ENCODE measurements at places on chromosomes 3 and 15.
A peak's percentile ranks its signal among the peaks of the same experiment; 100 is the strongest.

GRCh38 chr3:20225769-20226168, 39.8 kb upstream of the SGO1 start:
- peak; percentile 27 for DNase-seq

- no peak for DNase-seq
These were observed 12.0 kb upstream of the GNB4 start for GRCh38 chr3:179463319-179463718.

GRCh38 chr3:114057011-114057347, 442 bp downstream of the QTRT2 start:
- DNase-seq = no peak

DNA sequence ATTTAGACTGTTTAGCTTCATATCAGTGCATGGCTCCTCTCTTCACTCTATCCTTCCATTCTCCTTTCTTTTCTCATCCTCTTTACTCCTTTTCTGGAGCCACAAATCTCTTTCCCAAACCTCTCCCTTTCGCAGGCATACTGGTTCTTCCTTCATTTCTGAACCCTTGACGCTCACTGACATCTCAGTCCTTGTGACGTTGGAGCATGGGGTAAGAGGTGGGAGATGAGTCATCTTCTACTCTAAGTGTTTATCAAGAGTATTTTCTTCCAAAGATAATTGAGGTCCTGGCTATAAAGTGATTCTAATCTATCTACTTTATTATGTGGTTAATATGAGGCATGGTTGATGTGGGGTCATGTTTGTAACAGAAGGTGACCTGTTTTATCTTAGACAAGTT, 414.2 kb downstream of the AGBL1 start:
- no peak for DNase-seq

- DNase-seq = no peak
These were observed 81.1 kb downstream of the BTD start for GRCh38 chr3:15682561-15683185.

- peak; percentile 73 for DNase-seq
These were observed 89.0 kb downstream of the CHSY1 start for GRCh38 chr15:101162701-101163483.

DNA sequence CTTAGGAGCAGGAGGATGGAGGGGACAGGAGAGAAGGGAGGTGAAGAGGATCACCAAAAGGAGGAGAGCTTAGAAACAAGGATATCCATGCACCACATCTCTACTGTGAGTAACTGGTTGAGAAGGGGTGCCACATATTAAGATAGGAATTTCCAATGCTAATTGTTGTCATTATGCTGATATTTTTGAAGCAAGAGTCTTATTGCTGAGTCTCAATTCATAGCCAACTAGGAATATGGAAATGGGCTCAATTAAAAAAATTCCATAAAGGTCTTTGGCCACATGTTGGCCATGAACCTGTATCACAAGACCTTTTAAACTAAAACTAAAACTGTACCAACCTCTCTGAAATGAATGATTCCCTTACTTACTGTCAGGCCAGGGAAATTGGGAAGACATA, 642.6 kb downstream of the MAGI1 start:
- DNase-seq = no peak

- DNase-seq = no peak
These were observed 15.4 kb downstream of the SLC22A14 start for GRCh38 chr3:38297537-38297936.

DNA sequence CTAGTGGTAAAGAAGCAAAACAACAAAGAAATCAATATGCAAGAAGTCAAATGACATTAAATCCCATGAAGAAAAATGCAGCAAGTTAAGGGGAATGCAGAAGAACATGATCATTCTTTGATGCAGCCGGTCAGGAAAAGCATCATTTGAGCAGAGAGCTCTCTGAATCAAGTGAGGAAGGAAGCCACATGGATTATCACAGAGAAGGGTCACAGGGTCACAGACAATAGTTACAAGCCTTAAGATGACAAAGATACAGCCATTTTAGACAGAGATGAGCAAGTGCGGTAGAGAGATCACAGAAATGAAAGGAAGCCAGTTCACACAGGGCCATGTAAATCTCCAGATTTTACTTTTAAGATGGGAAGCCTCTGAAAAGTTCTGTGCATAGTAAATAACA, 43.9 kb downstream of the UBE3A start:
- no peak for DNase-seq

GRCh38 chr15:78347586-78348543, 7.7 kb downstream of the CRABP1 start:
- DNase-seq = no peak

DNA sequence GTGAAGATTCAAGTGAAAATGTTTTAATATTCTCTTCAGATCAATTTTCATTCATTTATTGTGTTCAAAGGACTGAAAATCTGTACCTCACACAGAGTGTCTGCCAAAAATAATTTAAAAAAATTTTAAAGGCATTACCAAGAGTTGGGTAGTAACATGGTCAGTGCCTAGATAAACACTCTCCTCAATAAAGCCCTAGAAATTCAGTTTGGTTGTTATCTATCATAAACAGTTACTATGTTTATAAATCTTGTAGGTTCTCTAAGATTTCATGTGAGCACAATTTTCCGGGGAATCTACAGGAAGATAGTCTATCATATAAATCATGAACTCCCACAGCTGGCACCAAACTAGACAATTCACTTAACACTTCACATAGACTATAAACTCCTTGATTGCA, 128.6 kb downstream of the GSK3B start:
- no peak for DNase-seq

GRCh38 chr3:41715376-41715775, 246.5 kb downstream of the ULK4 start:
- no peak for DNase-seq

- no peak for DNase-seq
These were observed 35.2 kb upstream of the CTDSPL start for GRCh38 chr3:37826502-37826901.

DNA sequence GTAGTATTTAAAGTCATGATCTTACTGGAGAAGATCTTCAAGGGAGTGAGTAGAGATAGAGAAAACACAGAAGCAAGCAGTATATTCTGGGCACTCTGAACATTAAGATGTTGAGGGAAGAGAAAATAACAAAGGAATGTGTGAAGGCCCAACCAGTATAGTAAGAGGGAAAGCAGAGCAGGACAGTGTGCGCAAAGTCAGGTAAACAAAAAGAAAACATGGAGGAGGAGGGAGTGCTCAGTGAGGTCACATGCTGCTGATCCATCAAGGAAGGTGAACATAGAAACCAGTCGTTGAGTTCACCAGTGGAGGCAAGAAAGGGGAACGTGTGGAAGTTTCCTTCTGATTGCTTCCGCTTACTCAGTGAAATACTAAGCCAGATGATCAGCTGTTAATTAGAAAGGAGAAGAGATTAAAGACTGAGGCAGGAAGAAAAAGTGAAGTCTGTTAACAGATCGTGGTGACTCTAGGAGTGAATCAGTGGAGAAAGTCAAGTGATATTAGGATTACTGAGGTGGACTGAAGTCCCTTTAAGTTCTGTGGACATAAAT, 47.2 kb downstream of the OPA1 start:
- no peak for DNase-seq

- DNase-seq = peak; percentile 66
These were observed 1.7 kb upstream of the HES1 start for GRCh38 chr3:194134231-194134756.

GRCh38 chr15:68481321-68481720, 49.4 kb upstream of the ITGA11 start:
- no peak for DNase-seq

DNA sequence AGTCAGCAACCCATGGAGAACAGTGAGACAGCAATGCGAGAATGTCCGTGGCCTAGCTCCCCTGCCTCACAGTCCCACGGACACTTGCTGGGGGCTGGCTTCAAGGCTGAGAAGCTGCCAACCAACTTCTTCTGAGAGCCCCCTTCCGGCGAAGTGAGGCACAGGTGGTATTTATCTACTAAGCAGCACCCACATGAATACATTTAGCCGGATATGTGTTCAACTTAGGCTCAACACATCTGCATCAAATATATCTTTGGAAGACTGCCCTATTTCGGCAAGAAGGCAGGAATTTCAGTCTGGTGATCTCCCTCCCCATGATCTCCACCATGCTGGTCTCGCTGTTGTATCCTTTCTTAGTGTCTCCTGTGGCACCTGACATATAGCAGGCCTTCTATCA, 340.9 kb upstream of the NR2E3 start:
- DNase-seq = no peak

DNA sequence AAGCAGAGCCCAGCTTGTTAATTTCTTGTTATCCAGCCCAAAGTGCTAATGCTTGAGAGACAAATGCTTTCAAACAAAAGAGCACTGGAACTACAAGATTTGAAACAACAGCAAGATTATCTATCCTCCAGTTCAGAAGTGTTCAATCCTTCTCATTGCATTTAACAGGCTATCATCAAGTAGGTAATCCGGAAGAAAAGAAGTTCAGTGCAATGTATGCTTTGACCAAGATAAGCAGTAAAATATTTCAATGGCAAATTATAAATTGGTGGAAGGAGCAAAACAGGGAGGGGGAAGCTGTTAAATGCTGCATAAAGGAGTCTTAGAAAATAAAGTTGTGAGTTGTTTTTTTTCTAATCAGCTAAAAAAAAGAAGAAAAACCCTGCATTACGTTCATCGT, 8.8 kb downstream of the LRIG1 start:
- DNase-seq = no peak

- no peak for DNase-seq
These were observed 93.8 kb upstream of the KBTBD8 start for GRCh38 chr3:66904336-66904735.

GRCh38 chr15:49212897-49213296, 42.9 kb downstream of the GALK2 start:
- no peak for DNase-seq

DNA sequence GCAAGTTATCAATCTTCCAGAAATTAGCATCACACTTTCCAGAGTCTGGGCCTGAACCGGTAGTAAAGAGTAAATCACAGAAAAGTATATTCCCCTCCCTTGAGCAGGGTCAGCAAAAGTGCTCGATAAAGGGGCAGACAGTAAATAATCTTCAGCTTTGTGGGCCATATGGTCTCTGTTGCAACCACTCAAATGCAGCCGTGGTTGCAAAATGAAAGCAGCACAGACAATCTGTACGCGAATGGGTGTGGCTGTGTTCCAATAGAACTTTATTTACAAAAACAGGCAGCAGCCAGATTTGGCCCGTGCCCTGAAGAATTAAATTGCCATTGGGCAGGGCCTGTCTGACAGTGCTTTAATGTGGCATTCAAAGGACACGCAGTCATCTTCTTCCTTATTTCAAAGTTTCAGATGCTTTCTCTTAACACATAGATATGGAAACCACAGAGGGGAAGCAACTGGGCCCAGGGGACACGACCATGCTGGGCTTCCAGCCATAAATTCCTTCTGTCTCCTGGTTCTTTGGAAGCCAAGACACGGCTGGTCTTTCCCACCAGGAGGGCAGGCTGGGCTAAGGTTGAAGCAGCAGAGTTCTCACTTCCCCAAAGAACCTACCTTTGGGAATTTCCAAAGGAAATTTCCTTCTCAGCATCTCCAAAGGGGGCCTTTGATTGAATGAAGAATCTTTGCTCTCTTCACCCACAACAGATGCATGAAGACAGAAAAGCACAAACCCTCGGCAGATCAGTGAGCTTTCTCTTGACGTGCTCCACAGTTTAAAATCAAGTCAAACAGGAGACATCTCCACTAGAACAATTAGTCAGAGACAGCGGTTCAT, 489.8 kb upstream of the PROK2 start:
- no peak for DNase-seq

DNA sequence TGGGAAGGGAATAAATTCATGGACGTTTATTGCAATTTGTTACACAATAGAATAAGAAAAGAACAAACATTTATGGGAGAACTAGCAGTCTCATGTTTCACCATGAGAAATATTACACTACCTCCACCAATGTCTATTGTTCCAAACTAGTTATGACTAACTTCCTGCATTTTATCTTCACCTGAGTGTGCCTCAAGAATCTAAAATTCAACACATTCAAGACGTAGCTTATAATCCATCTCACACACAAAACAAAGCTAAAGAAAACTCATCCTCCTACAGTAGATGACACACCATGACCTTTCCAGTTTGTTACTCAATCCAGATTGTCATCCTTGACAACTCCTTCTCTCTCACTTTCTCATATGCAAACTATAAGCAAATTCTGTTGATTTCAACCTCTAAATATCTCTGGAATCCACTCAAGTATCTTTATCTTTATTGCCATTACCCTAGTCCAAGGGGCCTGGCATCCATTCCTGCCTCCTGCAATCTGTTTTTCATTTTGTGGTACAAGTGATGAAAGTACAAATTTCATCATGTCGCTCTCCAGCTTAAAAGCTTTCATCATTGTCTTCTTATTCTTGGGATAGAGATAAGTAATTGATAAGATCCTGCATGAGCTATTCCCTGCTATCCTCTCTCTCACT, 229.9 kb downstream of the NR2F2 start:
- DNase-seq = no peak

GRCh38 chr15:68706931-68707330, 113.8 kb downstream of the ANP32A start:
- DNase-seq = no peak

GRCh38 chr15:101275018-101275417, 2.3 kb downstream of the SELENOS start:
- no peak for DNase-seq

GRCh38 chr3:156816794-156817645, 9.1 kb upstream of the LEKR1 start:
- peak; percentile 75 for DNase-seq

DNA sequence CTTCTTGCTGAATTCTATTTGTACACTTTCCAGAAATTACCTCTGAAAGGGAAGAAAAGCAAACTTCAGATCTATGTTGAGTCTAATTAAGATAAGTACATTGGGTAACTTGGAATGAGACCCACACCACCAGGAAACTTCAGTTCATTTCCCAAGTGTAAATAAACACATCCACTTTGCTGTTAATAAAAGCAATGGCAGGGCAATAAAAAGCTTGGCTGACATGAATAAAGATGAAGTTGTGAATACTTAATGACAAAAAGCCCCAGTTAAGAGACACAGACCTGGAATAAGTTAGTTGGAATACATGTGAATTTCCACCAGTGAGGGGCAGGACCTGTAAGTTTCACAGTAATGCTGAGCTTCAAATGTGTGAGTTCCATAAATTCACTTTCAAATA, 83.3 kb downstream of the MEX3B start:
- no peak for DNase-seq

- DNase-seq = no peak
These were observed 39.0 kb downstream of the IL12A start for GRCh38 chr3:160027541-160028195.

- no peak for DNase-seq
These were observed 66.7 kb upstream of the TNIK start for GRCh38 chr3:171526869-171527268.

GRCh38 chr15:29344474-29344873, 74.9 kb upstream of the NSMCE3 start:
- DNase-seq = no peak

- DNase-seq = peak; percentile 10
These were observed 17.9 kb downstream of the CRYGS start for GRCh38 chr3:186526256-186526606.

- no peak for DNase-seq
These were observed 49.5 kb downstream of the ZPLD1 start for GRCh38 chr3:102484363-102484762.

GRCh38 chr15:25810631-25811091, 52.5 kb downstream of the ATP10A start:
- no peak for DNase-seq

- DNase-seq = no peak
These were observed 21.4 kb upstream of the IGDCC3 start for GRCh38 chr15:65399001-65399706.
